GM03348 (cell line): ENCODE measurements at places on chromosomes 1 and 21.

DNA sequence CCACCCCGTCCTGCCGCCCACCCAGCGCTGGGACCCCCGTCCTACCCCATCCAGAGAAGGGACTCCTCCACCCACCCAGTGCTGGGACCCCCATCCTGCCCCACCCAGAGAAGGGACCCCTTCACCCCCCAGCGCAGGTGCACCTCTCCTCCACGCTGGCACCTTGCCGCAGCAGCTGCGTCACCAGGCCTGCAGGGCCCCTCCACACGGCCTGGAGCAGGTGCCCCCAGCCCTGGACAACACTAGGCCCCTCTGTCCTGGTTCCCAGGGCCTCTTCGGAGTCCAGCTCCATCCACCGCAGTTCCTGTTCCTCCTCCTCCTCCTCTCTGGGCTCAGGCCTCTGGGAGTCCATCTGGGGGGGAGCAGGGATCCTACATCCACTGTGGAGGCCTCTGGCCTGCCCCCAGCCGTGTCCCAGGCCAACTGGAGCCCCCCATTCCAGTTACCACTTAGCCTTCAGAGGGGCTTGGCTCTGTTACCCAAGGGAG is 378 bp downstream of the ANKRD65 start:
- DNase-seq: peak; percentile 5

DNA sequence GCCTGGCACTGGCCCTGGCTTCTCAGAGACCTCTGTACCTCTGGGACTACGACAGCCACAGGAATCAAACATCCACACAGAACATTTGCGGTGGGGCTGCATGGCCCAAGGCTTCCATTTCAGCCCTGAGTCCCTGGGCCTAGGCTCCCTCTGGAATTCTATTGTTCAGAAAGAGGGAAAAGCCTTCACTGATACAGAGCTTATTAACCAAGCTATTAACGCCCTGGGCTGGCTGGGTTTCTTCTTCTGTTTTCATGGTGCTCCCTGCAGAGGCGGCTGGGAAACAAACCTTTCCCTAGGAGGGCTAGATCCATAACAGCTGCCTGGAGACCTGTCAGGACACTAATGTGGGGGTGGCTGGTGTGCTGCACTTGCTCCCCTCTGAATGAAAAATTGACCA is 88.2 kb downstream of the KAZN start:
- DNase-seq: no peak

DNA sequence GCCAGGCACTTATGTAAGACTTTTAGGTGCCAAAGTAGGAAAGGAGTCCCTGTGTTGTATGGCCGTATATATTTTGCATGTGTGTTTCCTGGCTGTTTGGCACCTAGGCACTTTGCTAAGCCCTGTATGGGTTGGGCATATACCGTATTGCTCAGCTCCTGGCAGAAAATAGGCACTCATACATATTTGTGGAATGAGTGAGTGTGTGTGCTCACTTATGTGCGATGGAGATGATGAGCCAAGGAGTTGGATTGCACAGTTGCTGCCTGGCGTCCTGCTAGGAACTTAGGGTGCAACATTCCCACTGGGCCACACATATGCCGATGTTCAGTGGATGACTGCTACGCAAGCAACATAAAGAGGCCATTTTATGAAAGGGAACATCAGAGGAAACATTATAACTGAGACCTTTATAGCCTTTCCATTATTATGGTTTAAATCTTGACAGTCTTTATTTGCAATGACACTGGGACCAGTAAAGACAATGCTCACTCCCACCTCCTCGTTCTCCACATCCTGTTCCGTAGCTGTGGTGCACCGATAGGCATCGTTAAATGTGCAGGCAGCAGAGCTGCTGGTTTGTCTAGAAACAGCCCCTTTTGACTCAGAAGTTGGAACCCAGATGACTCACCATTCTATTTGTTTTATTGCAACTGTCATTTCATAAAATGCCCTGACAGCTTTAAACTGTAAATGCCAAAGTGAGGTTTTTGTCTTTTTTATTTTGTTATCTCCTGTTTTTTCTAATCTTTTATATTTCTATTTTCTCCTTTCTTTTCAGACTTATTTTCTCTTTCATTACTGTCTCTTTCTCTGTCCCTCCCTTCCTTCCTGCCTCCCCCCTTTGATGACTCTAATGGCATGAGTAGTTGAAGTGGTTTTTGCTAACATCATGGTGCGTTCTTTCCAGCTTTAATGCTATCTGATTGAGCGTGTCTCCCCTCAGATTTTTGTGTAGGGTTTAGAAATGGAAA is 36.1 kb downstream of the PEX14 start:
- DNase-seq: peak; percentile 81

DNA sequence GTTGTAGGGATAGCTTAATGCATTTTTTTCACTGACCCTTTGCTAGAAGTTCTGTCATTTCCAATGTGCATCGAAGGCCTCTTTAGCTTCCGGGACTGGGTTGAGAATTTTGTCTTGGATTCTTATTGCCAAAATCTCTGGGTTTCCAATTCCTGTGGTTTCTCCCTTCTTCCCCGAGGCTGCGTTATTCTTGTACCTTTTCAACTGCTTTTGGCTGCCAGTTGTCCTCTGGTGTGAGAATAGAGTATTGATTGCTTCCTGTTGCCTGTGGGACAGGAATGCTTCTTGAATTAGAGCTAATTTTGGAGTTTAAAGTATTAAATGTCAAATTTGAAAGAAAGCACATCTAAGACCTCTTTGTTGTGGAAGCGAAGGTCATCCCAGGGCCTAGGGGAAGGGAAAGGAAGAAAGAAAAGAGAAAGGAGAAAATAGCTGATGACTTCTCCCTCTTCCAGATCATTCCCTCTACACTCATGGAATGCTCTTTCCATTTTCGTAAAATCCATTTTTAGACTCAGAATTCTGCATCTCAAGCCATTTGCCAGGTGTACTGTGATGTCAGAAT is 21.1 kb downstream of the HUNK start:
- DNase-seq: no peak

DNA sequence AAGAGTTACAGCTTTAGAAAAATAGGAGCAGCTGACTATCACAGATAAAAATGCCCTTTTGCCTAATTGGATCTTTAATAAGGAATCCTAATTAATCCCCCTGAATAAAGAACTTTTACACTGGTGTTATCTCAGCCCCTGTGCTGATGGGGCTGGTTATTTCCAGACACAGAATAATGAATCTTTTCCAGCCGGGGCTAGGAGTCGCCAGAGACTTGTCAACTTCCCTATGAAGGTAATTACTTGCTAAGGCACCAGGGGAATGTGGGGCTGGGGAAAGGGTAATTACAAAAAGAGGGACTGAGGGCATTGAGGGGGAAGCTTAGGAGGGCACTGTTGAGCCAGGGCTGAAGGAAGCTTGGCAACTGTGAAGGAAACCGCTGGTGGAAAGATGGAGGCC is 34.5 kb downstream of the HMGB4 start:
- no peak for DNase-seq

DNA sequence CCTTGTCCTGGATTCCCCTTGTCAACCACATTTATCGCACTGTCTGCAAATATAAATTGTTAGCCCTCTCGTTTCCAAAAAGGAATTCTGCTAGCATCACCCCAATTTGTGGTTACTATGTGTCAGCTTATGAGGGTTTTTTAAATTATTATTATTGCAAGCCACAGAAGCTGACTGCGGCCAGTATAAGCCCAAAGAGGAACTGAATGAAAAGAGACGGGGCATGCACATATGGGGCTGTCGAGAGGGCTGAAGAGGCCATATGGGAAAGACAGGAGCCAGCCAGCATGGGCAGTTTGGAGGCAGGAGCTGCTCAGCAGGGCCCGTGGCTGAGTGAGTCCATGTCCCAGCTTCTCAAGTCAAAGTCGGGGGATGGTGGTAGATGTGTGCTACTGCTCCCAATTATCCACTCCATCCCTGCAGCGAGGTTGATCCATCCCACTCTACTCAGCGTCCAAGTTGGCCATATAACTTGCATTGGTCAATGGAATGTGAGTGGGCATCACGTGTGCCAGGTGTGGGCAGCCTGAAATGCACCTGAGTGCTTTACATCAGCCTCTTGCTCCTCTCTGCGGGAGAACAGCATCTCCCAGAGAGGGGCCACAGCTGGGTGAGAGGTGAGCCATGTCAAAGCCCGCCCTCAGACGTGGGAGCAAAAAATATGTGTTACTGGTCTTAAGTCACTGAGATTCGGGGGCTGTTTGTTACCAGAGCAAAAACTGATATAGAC is 37.6 kb upstream of the LDLRAP1 start:
- no peak for DNase-seq

GRCh38 chr1:42006836-42007235 is 88.1 kb upstream of the HIVEP3 start:
- DNase-seq: peak; percentile 29

DNA sequence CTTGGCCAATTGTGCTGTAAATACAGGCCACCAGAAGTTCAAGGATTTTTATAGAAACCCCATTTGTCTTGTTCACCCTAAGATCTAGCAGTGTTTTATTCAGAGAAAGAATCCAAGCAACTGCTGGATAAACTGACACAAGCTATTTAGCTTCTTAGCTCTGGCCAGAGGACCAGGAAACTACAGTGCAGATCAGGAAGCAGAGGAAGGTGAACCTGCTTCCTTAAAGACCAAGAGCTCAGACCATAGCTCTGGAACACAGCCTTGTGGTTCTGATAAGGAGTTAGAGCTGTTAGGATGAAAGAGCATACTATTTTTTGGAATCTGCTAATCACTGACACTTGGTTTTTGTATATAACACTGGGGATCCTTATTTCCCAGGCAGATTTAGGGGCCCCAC is 5.2 kb upstream of the CCDC17 start:
- DNase-seq: no peak

- no peak for DNase-seq
Measured at GRCh38 chr1:97424209-97424608, 496.6 kb downstream of the DPYD start.

DNA sequence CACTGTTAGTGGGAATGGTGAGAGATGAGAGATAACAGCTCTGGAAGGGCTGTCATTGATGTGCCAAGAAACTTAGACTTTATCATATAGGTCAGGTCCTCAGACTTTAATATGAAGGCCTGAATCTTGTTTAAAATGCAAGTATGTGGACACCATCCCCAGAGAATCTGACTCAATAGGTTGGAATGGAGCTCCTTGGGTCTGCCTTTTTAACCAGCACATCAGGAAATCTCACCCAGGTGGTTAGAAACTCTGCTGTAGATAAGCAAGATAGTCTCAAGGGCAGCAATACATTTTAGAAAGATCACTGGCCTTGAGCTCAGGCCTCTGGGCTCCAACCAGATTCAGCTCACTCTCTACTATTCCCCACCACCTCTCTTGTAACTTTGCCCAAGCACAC is 180.4 kb downstream of the SLC44A5 start:
- DNase-seq: no peak

GRCh38 chr1:42784547-42784945 is 245 bp upstream of the TMEM269 start:
- DNase-seq: no peak

DNA sequence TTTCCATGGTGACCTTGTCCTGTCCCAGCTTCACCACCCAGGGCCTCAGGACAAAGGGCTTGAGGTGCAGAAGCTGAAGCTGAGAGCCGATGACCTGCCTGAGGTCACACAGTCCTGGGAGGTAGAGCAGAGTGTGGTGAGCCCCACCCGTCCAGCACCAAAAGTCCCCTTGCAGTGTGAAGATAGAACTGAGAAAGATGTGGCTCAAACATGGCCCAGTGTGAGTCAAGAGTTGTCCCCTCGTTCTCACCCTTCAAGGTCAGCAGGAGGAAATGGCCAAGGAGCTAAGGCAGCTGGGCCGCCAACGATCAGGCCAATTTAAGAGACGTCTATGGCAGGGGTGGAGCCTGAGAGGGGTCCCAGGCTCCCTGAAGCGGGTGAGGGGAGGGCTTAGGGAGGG is 157.5 kb upstream of the KLHDC7A start:
- no peak for DNase-seq

GRCh38 chr1:11693024-11693590 is 1.6 kb downstream of the DRAXIN start:
- DNase-seq: peak; percentile 92

DNA sequence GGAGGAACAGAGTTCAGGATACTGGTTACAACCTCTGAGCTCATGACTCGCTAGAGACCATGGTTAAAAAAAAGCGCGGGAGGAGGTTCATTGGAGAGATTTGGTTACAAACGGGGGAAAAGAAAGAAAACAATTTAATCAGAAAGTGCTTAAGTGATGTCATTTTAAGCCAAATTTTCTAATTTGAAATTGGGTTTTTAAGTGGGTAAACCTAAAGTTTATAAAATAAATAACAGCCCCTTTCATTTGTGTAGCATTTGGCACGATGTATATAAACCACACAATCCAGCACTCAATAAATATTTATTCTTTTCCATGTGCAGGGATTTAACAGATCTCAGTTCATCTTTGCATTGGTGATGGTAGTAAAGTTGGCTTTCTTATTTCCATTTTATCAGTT is 7.0 kb upstream of the DPT start:
- DNase-seq: no peak

DNA sequence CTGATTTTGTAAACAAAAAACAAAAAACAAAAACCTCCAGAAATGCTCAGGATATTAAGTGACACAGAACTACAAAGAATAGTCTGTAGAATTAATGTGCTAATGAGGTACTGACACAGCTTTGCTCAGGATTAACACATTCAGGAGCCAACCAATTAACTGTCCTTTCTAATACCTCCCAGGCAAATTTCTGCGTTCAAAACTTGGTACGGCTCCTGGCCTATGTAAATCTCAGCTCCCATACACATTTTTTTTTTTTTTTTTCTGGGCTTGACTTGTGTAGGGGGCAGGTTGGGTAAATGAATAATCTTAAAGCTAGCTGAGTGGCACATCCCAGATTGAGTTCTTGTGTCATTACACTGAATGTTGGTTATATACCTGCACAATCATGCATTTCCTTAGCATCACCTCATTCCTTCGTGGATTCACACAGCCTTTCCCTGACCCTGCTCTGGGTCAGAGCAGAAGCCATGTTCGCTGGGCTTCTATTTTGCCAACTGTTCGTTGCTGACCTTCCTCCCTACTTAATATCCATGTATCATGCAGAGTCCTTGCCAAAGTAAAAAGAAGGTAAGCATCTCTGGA is 12.6 kb upstream of the IER5 start:
- DNase-seq: no peak

- DNase-seq: no peak
Measured at GRCh38 chr1:178543290-178543607, 30.3 kb downstream of the TEX35 start.

DNA sequence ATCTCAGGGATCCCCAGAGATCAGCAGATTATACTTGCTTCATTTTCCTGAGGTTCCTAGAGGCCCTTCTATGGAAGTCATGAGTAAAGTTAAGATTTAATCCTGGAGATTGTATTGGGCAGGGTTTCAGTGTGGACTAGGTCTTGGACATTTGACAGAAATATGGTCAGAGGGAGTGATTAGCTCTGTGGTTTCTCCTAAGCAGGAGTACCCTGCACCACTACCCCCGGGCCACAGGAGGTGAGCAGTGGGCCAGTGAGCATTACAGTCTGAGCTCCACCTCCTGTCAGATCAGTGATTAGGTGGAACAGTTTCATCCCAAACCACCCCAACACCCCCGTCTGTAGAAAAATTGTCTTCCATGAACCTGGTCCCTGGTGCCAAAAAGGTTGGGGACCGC is 43.2 kb downstream of the PHACTR4 start:
- DNase-seq: peak; percentile 18

GRCh38 chr1:233290396-233291034 is 5.0 kb downstream of the PCNX2 start:
- DNase-seq: no peak

- no peak for DNase-seq
Measured at GRCh38 chr1:12585536-12585935, 32.5 kb downstream of the DHRS3 start.

- peak; percentile 28 for DNase-seq
Measured at GRCh38 chr1:24351918-24352627, 32.9 kb downstream of the GRHL3 start.
